ENCODE measurements at places on chromosomes 16 and 17. TPM values are rescaled to one million over a fixed set of nuclear protein-coding genes. Genes with fewer than 3 reads are reported as not detected.
A peak's percentile ranks its signal among the peaks of the same experiment; 100 is the strongest.

The SAMD14 gene
- 36.8 TPM for total RNA-seq

The RPGRIP1L gene
- 12.4 TPM for total RNA-seq

DNA sequence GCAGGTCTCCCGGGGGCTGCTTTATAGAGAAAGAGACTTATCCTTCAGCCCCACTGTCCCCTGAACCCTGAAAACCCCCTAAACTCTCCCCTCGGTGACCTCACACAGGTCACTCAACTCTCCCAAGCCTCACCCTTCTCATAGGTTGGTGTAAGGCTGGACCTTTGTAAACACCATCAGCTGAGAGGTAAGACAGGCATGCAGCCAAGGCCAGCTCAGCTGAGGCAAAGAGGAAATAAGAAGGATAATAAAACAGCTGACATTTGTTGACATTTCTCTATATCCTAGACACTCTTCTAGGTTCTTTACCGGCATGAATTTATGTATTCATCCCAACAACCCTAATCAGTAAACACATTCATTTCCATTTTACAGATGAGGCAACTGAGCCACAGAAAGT, 134.3 kb downstream of the CCT6B start:
- no peak for DNase-seq
- H3K27me3 ChIP-seq = no peaks in the 10 kb centered on the region
- H3K27ac ChIP-seq = no peak overlapping the region
- H3K36me3 ChIP-seq = no peaks in the 10 kb centered on the region
- no peak overlapping the region for H3K4me3 ChIP-seq
- H3K4me1 ChIP-seq = no peaks in the 10 kb centered on the region

The MEIOC gene
- total RNA-seq = not detected

The NPIPB4 gene
- 153 TPM for total RNA-seq

GRCh38 chr17:77126519-77126918, 14.2 kb upstream of the SEC14L1 start:
- no peaks in the 10 kb centered on the region for H3K27me3 ChIP-seq
- H3K36me3 ChIP-seq = no peaks in the 10 kb centered on the region
- H3K4me1 ChIP-seq = peaks cover 67% of the 10 kb centered on the region
- H3K27ac ChIP-seq = no peak overlapping the region

The GALR2 gene
- not detected for total RNA-seq

DNA sequence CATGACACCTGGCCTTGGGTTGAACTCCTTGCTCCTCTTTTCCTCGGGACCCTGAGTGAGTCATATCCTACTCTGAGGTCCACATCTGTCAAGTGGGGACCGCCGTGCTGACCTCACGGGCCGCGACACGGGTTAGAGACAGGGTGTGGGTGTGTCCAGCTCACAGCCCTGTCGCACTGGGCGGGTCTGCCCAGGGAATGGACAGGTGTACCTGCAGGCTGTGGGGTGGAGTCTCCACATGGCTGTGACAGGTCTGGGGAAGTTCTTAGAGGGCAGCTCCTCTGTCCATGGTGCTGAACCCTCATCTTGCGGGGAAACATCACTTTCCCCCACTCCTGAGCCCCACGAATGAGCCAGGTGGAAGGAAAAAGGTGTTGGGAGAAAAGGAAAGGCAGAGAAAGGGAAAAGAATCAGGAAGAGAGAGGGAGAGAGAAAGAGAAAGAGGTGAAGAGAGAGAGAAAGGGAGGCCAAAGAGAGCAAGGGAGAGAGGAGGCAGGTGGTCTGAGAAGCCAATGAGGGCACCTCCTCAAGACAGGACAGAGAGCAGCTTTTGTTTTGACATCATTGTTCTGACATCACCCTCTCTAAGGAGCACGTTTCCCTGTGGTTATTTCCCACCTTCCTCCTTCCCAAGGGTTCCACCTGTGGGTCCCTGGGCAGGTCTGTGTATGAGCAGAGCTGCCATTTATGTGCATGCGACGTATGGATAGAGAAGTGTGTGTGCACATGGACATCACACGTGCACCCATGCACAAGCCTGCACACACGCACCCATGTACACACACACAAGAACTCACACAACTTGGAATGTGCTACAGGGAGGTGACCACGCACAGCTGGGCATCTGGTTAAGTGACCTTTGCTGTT, 32.6 kb upstream of the CBFA2T3 start:
- H3K4me1 ChIP-seq = no peaks in the 10 kb centered on the region
- peaks cover 7% of the 10 kb centered on the region for H3K27me3 ChIP-seq
- no peak overlapping the region for H3K4me3 ChIP-seq
- H3K27ac ChIP-seq = no peak overlapping the region

DNA sequence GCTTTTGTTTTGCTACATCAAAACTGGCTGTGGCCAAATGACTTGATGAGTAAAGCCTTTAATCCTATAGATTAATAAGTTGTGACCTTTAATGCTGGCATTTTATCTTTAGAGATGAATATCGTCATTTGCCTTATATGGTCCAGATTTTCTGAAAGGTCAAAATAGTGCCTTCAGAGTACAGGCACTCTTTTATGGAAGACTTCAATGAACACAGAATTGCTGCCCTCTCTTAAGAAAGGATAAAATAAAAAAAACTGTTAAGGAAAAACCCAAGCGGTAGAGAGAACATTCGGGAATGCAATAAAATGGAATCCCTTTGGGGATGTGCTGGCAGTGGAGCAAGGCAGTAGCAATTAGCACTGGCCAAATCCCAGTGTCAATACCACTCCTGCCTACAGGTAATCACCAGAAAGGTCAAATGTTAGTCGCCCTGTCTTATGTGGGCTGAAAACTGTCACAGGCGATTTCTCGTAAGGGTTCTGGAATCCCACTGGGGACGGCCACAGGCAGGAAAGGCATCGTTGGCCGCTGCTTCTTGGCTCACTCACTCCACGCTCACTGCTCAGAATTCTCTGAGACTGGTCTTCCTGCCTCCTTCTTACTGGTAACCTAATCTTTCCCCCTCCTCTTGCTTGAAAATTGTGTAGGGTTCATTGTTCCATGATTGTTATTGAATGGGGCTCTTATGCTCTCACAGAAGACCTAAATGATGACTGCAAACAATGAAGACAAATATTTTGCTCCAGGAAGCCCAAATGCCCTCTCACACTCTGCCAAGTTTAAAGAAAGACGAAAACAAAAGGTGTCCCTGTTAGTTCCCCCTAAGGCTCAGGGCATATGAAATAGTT, 45.4 kb upstream of the HSBP1 start:
- DNase-seq = no peak
- no peak overlapping the region for H3K4me3 ChIP-seq
- H3K4me1 ChIP-seq = no peaks in the 10 kb centered on the region
- H3K27ac ChIP-seq = no peak overlapping the region
- no peaks in the 10 kb centered on the region for H3K27me3 ChIP-seq

- H3K27ac ChIP-seq = no peak overlapping the region
- peaks cover 14% of the 10 kb centered on the region for H3K27me3 ChIP-seq
- DNase-seq = no peak
- H3K4me3 ChIP-seq = no peak overlapping the region
- H3K4me1 ChIP-seq = peaks cover 9% of the 10 kb centered on the region
- H3K36me3 ChIP-seq = no peaks in the 10 kb centered on the region
These were observed 20.5 kb upstream of the RPTOR start for GRCh38 chr17:80523956-80524712.

The WFDC1 gene
- total RNA-seq = 0.24 TPM

The ZNF19 gene
- total RNA-seq = 5.8 TPM

- no peaks in the 10 kb centered on the region for H3K36me3 ChIP-seq
- H3K4me3 ChIP-seq = no peak overlapping the region
- no peaks in the 10 kb centered on the region for H3K27me3 ChIP-seq
- no peak overlapping the region for H3K27ac ChIP-seq
These were observed 29.0 kb upstream of the RNPS1 start for GRCh38 chr16:2296661-2297505.

DNA sequence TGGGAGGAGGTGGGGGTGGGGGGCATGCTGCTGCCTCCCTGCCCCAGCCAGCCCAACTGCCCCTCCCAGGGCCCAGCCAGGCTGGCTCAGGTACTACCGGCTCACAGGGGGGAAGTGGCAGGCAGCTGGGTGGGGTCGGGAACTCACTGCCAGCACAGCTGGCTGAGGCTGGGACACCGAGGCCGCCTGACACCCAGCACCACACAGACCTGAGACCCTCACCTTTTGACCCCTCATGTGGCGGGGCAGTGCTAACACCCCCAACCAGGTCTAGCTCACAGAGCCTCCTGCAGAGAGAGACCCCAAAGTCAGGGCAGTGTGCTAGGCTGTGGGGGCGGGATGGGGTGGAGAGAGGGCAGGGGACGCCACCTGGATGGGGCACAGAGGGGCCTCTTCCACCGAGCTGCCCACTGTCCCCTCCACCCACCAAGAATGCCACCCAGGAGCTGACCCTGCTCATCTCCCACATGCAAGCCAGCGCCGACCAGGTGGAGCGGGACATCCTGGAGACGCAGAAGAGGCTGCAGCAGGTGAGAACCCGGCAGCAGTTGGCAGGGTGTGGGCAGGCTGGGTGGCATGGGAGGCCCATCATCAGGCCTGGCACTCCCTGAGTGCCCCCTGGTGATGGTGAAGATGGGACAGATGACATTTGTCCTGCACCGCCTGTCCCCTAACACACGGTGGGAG, 3.0 kb downstream of the EVPLL start:
- no peaks in the 10 kb centered on the region for H3K36me3 ChIP-seq
- no peak for DNase-seq
- no peak overlapping the region for H3K4me3 ChIP-seq
- H3K27ac ChIP-seq = no peak overlapping the region
- H3K4me1 ChIP-seq = no peaks in the 10 kb centered on the region

DNA sequence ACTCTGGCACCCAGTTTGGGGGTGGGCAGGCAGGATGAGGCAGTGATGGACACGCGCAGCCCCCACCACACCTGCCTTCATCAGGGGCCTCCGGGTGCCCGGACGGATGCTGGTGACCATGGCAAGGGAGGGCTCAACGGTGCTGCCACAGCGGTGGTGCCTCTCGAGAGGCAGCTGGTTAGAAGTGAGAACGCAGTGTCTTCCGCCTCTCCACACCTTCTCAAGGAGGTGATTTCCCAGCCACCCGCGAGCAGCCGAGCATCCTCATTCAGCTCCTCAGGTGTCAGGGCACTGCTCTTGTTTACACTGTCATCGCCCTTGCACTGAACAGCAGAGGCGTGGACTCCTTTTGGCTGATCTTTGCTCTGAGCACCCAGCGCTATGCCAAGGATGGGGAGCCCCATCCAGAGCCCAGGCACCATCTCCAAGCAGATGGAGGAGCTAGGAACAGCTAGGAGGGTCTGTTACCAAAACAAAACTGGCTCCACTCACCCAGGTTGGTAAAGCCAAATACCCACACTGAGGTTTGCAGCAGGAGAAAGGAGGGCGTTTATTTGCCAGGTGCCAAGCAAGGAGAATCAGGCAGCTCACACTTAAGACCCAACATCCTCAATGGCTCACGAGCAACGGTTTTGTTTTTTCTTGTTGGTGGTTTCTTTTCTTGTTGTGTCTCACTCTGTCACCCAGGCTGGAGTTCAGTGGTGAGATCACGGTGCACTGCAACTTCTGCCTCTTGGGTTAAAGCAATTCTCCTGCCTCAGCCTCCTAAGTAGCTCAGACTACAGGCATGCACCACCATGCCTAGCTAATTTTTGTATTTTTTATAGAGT, 174.3 kb upstream of the TNRC6C start:
- H3K4me3 ChIP-seq = no peak overlapping the region
- no peak overlapping the region for H3K27ac ChIP-seq
- no peaks in the 10 kb centered on the region for H3K36me3 ChIP-seq
- H3K4me1 ChIP-seq = peaks cover 2% of the 10 kb centered on the region
- no peak for DNase-seq

- no peaks in the 10 kb centered on the region for H3K36me3 ChIP-seq
- DNase-seq = no peak
- H3K27me3 ChIP-seq = no peaks in the 10 kb centered on the region
- H3K27ac ChIP-seq = peak overlapping the region; percentile 62
- H3K4me3 ChIP-seq = peak overlapping the region; percentile 48
- peaks cover 30% of the 10 kb centered on the region for H3K4me1 ChIP-seq
These were observed 473 bp upstream of the TPPP3 start for GRCh38 chr16:67393788-67394154.

All from osteocyte (in vitro differentiated cells).